ENCODE measurements at places on chromosomes 16 and 17.

- no peak for DNase-seq
Measured at GRCh38 chr17:48611213-48611612, 396 bp upstream of the HOXB7 start.

DNA sequence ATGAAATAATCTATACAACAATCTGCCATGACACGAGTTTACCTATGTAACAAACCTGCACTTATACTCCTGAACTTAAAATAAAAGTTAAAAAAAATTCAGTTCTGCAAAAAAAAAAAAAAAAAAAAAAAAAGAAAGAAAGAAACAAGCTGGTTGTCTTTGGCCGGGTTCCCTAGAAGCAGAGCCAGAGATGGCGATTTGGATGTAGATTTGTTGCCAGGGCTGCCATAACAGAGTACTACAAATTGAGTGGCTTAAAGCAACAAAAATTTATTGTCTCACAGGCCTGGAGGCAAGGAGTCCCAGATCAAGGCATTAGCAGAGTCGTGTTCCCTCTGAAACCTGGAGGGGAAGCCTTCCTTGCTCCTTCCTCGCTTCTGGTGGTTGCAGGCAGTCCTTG is 20.4 kb downstream of the SYT17 start:
- DNase-seq = no peak

GRCh38 chr16:85965125-85965524 is 66.2 kb downstream of the IRF8 start:
- DNase-seq = no peak

DNA sequence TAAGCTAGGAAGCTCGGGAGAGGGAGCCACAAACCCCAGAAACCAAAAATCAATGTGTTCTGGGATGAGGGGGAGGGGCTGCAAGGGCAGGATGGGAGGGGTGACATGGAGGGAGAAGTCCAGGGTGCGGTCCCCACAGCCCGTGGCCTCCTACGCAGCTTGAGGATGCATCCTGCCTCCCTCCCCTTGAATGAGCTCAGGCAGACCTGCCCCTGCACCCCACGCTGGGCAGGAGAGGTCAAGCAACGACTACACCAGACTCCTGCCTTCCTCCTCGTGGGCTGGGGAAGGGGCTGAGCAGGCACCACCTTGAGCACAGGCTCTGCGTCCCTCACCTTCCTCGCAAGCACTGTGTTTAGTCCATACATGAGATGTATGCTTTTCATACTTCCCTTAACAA is 3.9 kb downstream of the ANKRD13B start:
- no peak for DNase-seq

- DNase-seq = no peak
Measured at GRCh38 chr17:4086041-4086483, 56.8 kb downstream of the ZZEF1 start.

DNA sequence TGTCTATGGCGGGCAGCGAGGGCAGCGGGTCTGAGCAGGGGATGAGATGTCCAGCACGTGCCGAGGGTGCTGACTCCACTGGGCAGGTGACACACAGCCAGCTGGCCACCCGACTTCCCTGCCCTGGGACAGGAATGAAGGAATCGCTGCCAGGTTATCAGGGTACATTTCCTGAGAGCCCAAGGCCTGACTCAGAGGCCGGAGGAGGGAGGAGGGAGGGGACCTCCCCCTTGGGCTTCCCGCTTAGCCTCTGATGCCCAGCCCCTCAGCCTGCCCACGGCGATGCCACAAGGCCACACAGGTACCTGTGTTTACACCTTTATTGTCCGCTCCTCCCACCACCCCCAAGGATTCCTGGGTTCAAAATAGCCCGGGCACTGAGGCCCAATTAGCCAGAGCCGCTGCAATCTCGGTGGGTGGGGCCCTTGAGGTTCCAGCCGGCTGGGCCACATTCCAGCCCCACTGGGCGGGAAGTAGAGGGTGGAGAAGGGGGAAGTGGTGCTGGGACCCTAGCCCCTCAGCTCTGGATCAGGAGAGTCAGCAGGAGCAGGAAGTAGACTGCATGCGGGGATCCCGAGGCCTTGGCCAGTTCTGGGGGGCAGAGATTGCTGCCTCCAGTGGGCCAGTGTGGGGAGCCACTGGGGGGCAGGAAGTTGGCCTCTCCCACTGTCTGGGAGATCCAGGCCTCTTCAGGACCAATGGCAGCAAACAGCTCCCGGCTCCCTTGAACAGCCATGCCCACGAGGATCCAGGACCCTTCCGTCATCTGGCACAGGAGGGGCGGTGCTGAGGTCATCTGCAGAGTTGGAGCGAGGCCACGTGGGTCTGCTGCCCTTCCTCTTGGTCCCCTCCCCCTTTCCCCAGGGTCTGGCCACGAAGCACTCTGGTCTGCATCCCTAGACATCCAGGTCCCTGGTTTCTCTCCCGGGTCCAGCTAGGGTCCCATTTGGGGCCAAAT is 3.4 kb upstream of the PRSS8 start:
- peak; percentile 86 for DNase-seq

DNA sequence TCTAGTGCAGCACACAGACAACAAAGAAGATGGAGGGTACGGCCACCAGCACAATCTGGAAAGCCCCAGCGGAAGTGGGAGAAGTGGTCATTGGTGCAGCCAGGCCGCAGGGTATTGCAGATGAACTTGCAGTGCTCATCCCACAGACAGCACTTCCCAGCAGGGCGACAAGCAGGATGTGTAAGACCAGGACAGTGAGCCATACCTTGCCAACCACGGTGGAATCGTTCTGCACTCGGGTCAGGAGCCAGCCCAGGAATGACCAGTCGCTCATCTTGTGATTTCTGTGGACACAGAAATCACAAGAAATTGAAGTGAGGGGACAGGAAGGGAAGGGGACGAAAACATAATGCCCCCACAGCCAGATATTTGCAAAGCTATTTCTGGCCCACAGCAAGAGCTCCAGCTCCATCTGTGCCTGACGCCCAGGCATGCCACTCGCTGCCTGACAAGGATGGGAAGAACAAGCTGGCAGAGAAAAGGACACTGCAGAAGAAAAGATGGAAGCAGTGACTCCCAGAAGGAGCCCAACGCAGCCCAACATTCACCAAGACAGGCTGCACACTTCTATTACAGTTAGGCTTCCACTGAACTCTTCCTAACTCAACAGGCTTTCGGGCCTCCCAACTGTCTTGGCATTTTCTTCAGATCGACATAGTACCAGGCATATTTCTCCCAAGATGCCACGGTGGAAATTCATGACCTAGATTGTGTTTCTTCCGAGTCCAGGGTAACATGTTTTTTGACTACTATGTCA is 17.5 kb upstream of the MYO18A start:
- no peak for DNase-seq

DNA sequence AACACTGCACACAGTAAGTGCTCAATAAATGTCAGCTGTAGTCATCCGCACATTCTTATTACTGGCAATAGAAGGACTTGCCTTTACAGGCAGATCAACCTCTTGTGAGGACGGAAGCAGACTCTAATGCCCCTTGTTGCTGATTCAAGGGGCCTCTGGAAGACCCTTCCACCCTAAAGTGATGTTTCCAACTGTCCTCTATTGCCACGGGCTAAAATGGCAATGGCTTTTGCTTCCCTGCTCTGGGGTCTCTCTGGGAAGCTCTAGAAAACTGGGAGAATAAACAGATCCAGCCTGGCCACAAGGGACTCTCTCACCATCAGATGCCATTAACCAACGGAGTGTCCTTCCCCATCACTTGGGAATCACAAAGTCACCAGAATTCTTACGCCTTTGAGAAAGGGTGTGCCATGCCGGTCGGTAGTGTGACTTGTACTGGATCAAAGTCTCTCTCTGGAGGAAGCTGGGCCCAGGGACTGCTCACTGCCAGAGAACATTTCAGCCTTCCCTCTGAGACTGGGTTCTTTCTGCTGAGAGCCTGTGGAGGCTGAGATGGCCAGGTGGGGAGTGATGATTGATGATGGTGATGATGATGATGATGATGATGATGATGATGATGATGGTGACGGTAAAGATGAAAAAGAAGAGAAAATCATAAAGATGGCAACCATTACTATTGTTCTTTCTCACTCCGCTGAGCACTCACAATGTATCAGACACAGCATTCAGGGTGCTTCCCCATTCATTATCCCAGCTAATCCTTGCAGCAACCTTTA is 146.8 kb downstream of the CYLD start:
- no peak for DNase-seq

GRCh38 chr17:59073972-59074371 is 32.7 kb downstream of the TRIM37 start:
- DNase-seq = peak; percentile 19

DNA sequence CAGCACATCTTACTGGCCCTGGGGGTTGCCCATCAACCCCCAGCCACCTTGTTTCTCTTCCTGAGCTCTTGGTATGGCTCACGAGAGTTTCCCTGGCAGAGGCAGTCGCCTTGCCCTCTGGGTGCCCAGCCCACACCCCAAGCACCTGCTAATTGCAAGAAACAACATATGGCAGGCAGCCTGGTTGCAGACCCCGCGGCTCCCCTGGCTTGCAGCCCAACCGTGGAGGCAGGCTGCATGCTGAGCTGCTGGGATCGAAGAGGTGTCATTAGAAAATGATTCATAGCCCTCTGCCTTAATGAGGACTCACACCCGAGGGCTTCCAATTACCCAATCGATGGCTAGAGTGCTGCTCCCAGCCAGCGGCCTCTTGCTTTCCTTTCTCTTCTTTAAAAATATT is 115.7 kb downstream of the TMEM114 start:
- DNase-seq = no peak

- no peak for DNase-seq
Measured at GRCh38 chr17:57197466-57198071, 58.8 kb upstream of the MSI2 start.

DNA sequence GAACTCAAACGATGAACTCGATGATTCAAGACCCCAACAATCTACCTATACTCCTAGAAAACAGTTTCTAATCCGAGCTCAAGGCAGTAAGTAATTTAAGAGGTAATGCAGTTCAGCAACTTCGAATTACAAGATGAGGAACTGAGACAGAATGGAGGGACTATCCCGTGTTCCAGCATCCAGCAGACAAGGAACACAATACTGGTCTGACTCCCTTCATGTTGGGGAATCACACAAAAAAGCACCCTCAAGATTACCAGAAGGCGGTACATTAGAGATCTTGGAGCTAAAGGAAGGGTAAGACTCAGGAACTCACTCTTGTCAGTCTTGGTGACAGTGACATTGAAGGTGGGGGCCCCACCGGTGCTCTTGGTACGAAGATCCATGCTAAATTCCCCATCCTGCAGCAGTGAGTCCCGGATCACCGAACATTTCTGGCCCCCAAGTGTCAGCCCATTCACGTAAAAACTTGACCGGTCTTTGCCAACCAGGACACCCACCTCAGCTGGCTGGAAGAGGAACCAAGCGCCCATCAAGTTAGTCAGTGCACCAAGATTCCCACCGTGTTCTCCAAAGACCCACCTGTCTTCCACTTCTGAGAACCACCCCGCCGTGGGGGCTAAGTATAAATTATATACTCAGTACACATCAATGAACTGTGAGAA is 1.9 kb downstream of the PFN1 start:
- DNase-seq = no peak

GRCh38 chr16:9092978-9093344 is 1.5 kb downstream of the HAPSTR1 start:
- DNase-seq = peak; percentile 36

DNA sequence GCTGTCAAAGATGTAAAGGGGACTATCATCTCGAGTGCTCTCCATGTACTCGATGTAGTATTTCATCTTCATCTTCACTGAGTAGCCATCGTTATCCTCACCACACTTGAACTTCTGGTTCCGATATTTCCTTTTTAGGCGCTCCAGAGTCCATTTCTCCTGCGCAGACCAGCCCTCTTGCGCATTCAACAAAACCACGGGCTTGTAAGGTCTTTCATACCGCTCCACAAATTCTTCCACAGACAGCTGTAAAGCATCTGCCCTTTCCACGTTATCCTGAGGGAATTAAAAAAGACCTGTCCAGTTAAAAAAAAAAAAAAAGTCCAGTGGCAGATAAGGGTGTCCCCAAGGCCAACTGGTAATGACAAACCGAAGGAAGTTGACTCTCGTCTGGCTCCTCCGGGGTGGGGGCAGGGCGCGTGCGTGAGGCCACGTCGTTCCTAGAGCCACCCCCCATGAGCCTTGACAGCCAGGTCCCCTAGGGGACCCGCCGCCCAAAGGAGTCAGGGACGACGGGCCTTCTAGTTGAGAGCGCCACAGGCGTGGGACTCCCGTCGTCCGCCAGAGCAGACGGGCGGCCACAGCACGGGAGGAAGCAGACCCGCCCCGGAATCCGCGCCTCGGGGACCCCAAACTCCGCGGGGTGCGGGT is 701 bp downstream of the JMJD6 start:
- DNase-seq = peak; percentile 56

DNA sequence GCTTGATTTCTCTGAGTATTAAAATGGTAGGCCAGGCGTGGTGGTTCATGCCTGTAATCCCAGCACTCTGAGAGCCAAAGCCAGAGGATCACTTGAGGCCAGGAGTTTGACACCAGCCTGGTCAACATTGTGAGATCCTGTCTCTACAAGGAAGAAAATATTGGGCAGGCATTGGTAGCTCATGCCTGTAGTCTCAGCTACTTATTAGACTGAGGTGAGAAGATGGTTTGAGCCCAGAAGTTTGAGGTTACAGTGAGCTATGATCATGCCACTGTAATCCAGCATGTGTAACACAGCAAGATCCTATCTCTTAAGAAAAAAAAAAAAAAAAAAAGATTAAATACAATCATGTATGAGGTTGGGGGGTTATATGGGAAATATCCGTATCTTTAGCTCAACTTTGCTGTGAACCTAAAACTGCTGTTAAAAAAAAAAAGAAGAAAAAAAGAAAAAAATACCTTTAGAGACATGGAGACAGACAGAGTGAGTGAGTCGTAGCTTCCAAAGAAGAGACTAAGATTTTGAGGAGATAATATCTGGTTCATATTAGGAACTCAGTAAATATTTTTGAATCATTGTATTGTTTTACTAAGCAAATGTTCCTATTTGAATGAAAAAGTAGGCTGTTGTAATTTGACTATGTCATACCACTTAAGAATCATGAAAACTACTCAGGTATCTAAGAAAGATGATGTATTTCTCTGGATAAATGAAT is 325.7 kb upstream of the TBX2 start:
- peak; percentile 32 for DNase-seq

- DNase-seq = no peak
Measured at GRCh38 chr16:48354877-48355855, 30.0 kb downstream of the SIAH1 start.

- DNase-seq = peak; percentile 37
Measured at GRCh38 chr16:28494121-28494851, at the start of gene APOBR. Gene APOBR (plus strand): TSS chr16:28494643. CDS start chr16:28494682, 39 bp downstream.

DNA sequence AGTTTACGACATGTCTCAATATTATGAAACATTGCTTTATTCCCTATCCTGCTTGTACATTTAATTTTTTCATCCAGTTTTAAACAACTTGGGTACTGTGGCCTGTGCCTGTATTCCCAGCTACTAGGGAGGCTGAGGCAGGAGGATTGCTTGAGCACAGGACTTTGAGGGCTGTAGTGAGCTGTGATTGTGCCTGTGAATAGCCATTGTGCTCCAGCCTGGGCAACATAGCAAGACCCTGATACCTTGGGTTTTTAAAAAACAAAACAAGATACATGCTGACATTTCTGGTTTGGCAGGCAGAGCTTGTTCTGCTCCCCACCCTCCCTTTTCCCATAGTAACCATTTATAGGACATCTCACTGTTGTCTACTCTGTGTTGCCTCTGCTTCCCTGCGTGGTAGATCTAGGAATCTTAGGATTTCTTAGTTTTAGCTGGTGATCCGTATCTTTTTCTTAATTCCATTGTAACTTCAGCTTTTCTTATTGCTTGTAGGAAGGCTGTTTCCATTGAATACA is 35.6 kb downstream of the TENT4B start:
- DNase-seq = no peak

All from ELR (cell line).